ENCODE measurements at places on chromosomes 11 and 22.

- DNase-seq = no peak
Observed at GRCh38 chr11:130457623-130458409, 9.4 kb downstream of the ADAMTS15 start.

- no peak for DNase-seq
Observed at GRCh38 chr11:57787006-57787604, 25.5 kb downstream of the CTNND1 start.

GRCh38 chr11:18304745-18305144 lies 17.2 kb downstream of the HPS5 start:
- DNase-seq = no peak

DNA sequence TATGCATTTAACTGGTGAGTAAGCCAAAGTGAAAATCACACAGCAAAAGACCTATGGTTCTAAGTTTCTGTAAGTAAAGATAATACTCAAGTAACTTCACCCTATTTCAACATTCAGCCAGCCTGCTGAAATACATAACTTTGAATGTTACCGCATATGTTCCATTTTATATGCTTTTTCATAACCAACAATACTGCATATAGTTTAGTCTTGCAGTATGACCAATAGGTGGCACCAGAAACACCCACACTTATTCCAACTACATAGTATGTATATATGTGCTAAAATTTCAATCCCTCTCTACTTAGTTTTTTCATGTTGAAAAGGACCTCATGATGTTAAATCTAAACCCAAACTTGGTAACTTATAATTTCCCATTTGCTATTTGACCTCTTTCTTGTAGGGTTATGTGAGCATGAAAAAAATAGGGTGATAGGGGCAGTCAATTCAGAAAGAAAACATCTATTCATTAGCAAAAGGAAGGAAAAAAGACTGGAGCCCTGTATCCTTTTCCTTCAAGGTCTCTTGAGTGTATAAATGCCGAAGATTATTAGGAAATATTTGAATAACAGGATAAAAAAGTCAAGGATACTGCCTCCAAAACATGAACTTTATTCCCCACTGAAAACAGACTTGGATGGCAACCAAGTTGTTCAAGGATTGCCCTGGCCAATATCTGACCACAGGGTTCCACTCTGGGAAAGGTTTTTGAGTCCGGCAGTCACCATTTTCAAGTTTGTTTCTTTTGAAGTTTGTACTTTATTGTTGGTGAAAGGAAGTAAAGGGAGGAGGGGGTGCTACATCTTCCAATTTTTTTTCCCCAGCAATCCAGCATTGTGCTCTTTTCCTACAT lies 23.8 kb upstream of the FZD4 start:
- no peak for DNase-seq

Data from HL-60 (cell line).